ENCODE measurements at places on chromosomes 5 and 9.

DNA sequence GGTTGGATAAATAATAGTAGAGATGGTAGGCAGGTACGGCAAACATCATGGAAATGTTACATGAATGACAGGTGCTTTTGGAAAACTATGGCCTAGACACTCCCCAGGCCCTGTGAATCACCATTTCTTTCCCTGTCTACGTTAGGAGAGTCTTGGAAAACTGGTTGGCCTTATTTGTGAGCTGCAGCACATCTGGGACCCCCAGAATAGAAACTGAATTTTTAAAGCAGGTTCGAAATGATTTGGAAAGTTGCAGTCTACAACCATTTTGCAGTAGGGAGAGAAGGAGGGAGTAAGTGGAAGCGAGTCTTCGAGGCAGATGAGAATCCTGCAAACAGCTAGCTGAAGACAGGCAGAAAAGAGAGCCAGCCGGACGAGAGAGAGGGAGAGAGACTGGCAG, 13.0 kb downstream of the C1QTNF2 start:
- DNase-seq, result no peak

DNA sequence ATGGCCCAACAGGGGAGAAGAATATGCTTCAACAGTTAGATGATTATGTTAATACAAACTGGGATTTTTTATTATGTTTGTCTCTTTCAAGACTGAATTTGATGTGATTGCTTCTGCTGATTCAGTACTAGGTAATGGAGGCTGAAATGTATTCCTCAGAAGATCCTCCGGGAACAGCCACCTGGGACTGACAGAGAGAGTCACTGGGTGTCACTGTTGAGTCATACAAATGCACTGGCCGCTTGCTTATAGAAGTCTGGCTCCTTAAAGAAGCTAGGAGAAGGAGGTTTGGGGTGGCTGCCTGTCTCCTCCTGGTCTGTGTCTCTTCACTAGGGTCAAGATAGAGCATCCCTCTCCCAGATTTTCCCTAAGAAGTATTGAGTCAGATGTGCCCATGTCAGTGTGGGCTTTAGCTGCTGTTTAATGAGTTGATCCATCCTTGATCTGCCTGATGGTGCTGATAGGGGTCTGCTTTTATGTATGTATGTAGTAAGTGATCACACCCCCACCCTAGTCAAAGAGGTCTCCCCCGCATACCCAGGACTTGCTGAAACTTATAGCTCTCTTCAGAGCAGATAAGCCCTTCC, 773.4 kb downstream of the BRINP1 start:
- no peak for DNase-seq

DNA sequence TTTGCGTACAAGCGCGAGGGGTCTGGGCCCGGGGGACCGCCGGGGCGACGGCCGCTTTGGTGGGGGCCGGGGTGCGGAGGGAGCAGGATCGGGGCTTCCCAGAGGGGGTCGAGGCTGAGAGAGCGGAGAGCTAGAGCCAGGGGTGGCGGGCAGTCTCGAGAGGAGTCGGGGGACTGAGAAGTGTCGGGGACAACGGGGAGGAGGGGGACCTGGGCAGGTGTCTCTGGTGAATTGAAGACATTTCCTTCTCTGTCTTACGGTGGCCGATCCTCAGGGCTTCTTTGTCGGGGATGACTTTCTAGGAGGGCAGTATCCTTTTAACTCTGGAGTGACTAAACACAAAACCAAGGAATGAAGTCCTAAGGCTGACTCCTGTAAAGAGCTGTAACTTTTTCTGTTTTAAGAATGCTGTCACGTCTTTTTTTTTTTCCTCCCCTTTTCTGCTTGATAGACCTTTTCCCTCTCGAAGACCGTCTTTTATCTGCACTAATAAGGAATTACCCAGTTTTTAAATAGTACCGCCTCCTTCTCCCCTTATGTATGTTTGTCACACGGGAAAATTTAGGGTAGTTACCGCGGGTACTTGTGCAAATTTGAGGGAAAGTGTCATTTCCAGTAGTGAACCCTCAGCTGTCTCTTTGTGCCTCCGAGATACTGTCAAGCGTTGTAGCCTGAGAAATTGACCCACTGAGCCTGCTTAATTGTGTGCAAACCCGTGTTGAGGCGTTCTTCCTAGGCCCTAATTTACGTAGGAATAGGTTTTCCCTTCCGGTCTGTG, 822 bp downstream of the DENND4C start:
- DNase-seq, result no peak

DNA sequence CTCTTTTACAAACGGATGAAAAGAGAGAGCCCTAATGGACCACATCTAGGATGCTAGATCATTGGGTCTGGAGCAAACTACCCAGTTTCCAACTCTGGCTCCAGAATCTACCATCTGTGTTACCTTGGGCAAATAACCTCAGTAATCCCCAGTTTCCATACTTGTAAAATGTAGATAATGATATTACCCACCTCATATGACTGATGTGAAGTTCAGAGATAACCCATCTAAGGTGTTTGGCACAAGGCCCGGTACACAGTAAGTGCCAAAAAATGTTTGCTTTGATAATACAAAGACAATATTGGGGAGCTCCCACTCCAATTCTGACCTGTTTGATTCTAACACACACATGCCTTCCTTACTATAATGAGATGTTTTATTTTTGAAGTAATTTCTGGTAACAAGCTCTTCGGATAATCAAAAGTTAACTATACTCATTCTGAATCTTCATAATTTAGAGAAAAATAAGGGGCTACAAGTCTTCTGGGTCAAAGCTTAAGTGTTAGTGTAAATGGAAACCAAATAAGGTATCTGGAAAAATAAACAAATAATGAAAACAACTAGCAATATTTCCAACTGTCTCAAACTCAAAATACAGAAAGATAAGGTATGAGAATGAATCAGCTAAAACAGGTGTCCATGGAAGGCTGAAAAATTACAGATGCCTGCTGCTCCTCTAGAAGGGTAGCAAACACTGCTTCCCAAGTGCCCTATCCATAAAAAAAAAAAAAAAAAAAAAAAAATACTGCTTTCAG, 30.4 kb downstream of the ELL2 start:
- DNase-seq, result no peak

GRCh38 chr9:16344343-16344742, 526.1 kb downstream of the BNC2 start:
- DNase-seq, result no peak

All from activated gamma-delta T cell treated with anti-CD3 and anti-CD28 coated beads, Interleukin-2, amount 50 U/mL, for 16 hours (primary cell).